M059J (cell line): ENCODE measurements at places on chromosomes 6 and 20. TPM values are rescaled to one million over a fixed set of nuclear protein-coding genes. Genes with fewer than 3 reads are reported as not detected.

DNA sequence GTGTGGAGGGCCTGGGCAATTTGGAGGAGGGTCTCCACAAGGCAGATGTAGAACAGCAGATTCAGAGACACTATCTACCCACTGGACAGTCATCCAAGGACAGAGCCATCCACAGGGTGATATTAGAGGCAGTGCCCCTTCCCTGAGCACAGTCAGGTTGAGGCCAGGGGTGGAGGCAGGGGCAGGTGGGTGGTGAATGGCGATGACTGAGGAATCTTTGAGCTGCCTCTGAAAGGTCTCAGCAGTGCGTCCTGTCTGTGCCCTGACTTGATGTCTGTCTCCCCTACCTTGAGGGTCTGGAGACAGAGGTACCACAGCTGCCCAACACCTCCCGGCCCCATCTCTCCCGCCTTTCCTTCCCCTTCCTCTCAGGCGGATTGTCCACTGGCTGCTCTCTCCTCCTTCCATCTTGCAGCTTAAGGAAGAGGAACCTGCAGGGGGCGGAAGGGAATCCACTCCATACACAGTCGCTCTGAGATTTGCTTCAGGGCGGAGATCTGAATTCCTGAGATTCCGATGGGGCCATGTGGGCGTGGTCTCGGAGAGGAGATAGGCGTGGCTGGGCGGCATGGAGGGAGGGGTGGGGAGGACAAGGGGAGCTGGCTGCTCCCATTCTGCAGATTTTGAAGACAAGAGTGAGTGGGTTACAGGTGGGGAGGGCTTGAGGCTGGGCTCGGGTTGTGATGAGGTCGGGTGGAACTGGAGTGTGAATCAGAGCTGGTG is 1.7 kb downstream of the MUCL3 start:
- DNase-seq = peak; percentile 93

GRCh38 chr6:148817689-148818088 is 70.9 kb downstream of the UST start:
- DNase-seq = no peak

DNA sequence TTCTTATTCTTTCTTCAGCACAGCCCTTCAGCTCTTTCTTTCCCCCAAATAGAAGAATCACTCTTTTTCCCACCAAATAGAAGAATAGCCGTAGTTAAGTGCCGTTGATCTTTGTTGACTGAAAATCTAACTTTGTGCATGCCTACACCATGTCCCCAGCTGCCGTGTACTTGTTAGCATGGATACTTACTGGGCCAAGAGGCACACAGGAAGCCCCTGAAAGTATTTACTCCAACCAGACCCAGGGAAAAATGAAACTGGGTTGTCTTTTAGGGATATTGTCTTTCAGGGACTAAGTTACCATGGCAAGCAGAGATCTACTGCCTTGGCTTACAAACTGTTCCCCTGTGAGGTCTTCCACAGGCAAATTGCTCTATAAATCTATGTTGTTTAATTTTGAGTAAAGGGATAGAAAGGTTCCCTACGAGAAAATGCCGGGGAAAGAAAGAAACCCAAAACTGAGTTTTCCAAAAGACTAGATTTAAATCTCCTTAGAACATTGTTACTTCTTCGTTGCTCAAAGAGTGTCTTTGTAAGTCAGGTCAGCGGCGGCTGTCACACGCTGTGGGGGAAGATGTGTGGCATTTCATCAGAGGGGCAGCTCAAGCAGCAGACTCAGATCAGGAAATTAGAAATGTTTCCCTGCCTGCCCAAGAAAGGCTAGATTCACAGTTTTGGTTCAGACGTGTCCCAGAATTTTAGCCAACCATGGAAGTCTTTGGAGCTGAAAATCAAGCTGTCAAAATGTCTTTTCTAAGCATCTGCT is 188.2 kb upstream of the PRND start:
- DNase-seq = no peak

Gene MEI4
- total RNA-seq = not detected in 2 replicates

GRCh38 chr20:62689861-62690260 is 18.8 kb upstream of the NTSR1 start:
- DNase-seq = no peak

Gene TFAP2C
- total RNA-seq = 3.6 and 7.5 TPM in 2 replicates

DNA sequence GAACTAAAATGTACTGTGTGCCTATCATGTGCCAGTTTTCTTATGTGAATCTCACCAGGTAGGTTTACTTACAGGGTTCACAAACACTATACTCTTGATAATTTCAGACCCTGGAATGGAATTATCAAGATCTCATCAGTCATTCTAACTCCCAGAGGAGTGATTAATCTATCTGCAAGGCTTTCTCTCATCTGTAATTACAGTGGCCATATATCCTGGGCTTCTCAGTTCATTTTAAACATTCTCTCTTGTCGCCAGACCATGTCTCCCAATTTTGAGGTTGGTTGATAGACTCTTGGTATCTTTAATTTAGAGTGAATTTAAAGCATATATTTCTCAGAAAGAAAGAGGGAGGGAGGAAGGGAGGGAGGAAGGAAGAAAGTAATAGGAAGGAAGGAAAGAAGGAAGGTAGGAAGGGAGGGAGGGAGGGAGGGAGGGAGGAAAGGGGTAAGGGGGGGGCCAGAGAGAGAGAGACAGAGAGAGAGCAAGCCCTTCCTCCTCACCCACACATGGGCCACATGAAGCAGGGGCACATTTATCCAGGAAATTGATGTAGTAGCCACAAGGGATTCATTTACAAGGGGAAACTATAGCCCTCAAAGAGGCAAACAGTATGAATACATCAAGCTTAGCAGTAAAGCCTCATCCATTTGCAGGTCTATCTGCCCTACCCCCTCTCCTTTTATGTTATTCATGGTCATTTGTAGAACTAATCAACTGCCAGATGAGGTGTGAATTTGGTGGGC is 25.8 kb upstream of the NRSN1 start:
- no peak for DNase-seq

- no peak for DNase-seq
These were observed 227.3 kb downstream of the TBC1D32 start for GRCh38 chr6:121106962-121107361.

Gene HNF4A
- not detected in 2 replicates for total RNA-seq

DNA sequence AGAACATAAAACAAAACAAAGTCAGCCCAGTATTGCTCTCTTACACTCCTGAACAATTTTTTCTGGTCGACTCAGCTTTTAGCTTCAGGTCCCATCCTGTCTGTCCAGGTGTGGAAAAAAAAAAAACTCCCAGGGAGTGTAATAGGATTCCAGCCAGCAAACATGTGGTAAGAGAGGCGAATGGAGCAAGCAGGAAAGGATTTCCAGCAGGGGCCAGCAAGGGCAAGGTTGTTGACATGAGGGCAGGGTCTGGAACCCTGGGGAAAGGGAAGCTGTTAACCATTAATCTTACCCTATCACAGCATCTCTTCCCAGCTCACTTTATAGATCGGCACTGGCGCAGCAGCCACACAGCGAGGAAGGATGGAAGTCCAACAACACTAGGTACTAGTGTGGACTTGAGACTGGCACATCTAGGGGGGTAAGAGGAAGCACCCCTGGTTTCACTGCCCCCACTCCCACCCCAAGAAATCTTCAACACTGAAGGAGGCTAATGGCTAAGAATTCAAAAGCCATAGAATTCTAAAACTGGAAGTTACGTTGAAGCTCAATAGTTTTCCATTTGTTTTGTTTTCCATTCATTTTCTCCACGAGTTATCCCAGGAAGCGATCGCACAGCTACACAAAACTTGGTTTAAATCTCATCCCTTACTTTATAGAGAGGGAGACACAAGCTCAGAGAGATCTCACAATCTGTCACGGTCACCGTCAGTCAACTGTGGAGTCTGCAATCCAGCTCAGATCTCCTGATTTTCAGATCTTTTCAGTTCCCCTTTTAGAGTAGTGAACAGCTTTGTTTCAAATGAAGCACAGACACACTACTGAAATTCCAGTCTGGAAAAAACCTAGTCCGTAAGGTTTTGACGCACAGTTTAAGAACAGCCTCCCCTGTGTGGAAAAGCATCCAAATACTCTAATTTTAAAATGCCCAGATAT is 53.3 kb downstream of the SLC22A23 start:
- DNase-seq = no peak

Gene CST4
- 1.1 TPM in 1 of 2 replicates, not detected in the other for total RNA-seq

DNA sequence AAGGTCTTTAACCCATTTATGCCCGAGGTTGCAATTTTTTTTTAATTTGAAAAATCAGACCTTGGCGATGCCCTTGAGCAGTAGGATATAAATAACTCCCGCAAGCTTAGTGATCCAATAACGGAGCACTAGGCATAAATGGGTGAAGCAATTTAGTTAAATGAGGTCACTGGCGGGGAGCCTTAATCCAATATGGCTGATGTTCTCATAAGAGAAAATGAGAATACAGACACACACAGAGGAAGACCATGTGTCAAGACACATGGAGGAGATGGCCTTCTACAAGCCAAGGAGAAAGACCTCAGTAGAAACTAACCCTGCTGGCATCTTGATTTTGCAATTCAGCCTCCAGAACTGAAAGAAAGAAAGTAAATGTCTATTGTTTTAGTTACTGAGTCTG is 735 bp downstream of the SIRPG start:
- no peak for DNase-seq

Gene RHAG
- not detected in 2 replicates for total RNA-seq

DNA sequence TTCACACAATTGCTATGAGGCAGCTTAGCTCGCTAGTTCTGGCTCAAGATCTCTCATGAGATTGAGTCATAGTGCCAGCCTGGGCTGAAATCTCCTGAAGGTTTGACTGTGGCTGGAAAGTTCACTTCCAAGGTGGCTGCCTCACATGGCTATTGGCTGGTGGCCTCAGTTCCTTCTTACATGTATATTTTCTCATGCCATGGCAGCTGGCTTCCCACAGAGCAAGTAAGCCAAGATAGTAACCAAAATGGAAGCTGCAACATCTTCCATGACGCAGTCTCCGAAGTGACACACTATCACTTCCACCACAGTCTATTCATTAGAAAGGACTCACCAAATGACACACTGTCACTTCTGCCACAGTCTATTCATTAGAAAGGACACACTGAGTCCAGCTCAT is 160.4 kb upstream of the PRDM1 start:
- no peak for DNase-seq

GRCh38 chr6:137791281-137792159 is 75.5 kb upstream of the TNFAIP3 start:
- DNase-seq = no peak

DNA sequence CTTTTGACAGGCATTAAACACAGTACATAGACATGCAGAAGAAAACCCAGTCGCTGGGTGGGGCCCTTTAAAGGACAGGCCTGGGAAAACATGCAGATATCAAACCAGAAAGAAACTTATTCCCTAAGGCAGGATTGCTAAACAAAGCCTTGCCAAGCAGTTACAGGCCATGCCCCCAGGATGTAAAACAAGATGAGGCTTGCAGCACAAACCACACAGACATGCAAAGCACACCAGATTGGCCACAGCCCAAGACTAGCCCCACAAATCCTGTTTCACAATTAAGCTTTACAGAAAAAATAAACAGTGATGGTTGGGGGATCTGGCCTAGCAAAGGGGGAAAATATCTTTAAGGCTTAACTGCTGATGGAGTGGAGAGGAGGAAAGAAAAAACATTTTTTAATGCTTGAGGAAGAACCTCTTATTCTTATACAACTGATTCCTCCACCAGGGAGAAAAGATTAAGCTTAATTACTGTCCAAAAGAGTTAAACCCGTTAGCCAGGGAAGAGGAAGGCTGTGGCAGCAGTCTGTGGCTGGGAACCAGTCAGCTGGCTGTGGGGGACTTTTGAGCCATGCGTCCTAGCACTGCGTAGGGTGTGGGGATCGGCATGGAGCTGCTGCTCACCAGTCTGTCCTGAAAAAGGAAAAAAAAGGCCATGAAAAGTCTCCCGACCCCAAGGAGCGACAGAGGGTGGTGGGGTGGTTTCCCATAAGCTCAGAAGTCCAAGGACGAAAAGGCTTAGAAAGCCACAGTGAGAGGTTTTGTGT is 28.4 kb downstream of the COL19A1 start:
- DNase-seq = peak; percentile 89

- DNase-seq = peak; percentile 97
These were observed 287.3 kb upstream of the FOXQ1 start for GRCh38 chr6:1024587-1024986.

Gene NTSR1
- total RNA-seq = 0.07 and 0.54 TPM in 2 replicates

DNA sequence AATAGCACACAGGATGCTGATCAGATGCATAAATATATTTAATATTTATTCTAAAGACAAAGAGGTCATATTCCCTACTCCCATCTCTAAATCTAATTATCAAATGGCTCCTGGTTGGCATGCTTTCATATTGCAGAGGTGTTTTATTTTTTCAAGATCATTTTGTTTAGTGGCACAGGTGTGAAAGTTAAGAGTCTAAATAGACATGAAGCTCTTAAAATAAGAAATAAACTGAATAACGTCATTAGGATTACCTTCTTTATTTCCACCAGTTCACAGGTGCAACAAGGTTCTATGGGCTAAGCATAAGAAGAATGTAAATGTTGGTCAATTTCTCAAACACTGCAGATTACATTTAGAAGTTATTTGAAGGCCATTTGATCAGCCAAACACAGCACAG is 7.1 kb upstream of the CYP24A1 start:
- DNase-seq = no peak

DNA sequence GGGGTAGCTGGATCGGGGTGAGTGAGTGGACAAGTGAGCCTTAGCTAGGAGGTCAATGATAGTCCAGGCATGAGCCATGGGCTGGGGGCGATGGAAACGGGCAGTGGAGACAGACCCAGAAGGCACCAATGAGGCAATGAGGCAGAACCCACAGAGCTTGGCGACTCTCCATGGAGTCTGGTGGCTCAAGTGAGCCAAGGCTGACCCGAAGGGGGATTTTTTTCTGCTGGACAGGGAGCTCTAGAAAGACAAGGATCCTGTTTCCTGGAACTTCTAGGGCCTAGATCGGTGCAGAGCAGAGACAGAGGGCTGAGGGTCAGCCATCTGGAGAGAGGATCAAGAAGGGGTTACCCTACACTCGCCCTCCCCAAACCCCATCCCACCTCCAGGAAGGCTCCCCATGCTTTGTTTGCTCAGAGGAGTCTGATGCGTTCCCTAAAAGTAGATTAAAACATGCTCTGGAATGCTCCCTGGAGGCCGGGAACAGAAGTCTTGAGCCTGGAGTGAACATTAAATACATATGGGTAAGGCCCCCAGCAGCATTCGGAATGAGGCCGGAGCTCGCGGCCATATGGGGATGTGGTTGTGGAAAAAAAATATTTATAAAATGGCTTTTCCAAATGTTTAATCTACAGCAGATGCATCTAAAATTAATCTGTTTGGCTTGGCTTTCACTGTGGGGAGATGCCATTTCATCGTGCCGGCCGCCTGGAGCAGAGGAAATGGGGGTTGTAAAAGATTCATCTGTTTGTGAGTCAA is 237.8 kb upstream of the PMEPA1 start:
- peak; percentile 36 for DNase-seq

Gene PKIB
- 4.2 and 4.4 TPM in 2 replicates for total RNA-seq

- DNase-seq = peak; percentile 37
These were observed 171.4 kb downstream of the GMPR start for GRCh38 chr6:16409531-16410441.

GRCh38 chr6:22926790-22927354 is 357.5 kb downstream of the HDGFL1 start:
- no peak for DNase-seq

DNA sequence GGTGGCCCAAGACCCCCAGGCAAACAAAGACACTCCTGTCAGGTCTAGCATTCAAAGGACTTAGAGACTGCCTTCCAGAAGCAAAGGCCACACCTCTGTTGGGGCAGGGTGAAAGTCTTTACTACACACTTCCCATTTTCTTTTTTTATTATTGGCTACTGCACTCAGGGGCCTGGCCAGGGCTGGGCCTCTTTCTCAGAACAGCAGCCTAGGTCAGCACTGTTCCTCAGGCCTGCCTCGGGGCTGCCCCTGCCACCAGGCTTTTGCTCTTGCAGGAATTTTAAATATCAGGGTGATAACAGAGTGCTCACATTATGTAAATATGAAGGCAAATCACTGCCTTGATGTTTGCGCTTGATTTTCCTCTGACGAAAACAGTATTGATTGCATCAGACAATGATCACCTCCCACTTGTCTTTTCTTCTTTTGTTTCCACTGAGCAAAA is 18.5 kb downstream of the GSTA4 start:
- no peak for DNase-seq

Gene TRAPPC3L
- total RNA-seq = 0.27 TPM in 1 of 2 replicates, not detected in the other

Gene HLA-DQA2
- total RNA-seq = not detected in 2 replicates
